Activated naive CD8-positive, alpha-beta T cell treated with anti-CD3 and anti-CD28 coated beads for 36 hours (primary cell): ENCODE measurements at places on chromosomes 2 and 18. TPM values are rescaled to one million over a fixed set of nuclear protein-coding genes. Genes with fewer than 3 reads are reported as not detected.

DNA sequence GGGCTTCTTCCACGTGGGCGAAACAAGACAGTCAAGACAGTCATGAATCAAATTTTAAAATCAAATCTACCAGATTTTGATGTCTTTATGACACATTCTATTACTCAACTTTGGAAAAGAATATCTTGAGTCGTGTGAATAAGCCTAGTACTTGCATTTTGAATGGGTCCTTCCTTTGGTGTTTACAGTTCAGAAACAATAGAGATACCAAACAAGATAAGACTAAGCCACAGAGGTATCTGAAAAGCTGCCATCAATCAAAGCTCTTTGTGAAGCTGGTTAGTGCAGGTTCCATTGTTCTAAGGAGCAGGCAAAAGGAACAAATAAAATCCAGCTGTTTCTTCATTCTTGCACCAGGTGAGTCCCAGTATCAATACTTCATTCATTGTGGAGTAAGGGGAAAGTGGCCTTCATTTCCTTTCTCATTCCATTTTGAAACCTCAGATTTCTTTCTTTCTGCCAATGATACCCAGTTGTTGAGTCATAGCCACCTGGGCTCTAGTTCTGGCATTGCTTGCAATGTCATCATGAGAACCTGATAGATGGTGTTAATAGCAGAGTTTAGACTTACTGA, 151.7 kb upstream of the L3MBTL4 start:
- DNase-seq = no peak

GRCh38 chr18:49481317-49481716, 5.7 kb downstream of the C18orf32 start:
- DNase-seq = no peak

IL36RN gene
- total RNA-seq = not detected

TMEM17 gene
- 0.24 TPM for total RNA-seq

DNA sequence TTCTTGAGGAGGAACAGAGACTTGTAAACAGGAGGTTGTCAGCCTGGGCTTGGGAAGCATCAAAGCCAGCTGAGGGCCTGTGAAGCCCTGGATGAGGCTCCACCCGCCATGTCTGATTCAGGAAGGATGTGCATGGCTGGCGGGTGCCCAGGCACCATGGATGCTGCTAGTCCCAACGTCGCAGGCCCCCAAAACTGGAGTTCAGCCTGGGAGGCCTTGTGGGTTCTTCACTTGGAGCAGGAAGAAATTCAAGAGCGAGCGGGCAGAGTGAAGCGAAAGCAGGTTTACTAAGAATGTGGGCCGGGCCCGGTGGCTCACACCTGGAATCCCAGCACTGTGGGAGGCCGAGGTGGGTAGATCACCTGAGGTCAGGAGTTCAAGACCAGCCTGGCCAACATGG, 12.1 kb upstream of the PXDN start:
- no peak for DNase-seq

DNA sequence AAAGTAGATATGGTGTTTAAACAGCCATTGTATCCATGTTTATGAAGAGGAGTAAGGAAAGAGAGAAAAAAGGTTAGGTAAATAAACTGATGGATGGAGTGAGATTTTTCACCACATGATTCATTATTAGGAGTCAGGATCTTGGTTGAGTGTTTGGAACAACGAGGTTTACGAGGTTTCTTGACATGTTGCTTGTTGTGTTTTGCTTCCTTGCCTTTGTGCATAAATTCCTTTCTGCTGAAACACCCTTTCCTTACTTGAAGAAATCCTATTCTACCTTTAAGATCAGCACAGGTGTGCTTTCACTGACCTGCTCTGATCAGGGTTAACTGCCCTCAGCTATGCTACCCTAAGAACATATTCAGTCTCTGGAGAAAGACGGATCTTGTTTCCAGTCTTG, 66.6 kb downstream of the EFEMP1 start:
- DNase-seq = no peak

DNA sequence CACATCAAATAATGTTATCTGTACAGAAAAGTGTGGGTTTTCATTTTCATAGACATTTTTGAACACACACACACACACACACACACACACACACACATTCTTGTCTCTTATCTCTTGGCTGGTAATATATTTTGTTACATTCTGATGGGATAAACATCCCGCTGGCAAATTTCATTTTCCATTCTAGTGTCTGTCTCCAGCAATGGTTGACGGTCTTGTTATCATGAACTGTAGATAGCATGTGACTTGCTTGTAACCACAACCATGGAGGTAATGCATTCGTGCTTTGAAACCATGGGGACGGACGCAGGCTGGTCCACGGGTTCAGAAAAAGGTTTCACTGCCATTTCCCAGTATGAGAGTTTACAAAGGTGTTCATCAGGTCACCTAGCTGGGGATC, 156.4 kb downstream of the PPP1R1C start:
- no peak for DNase-seq

CAVIN2 gene
- not detected for total RNA-seq

- no peak for DNase-seq
Measured at GRCh38 chr18:75133721-75134610, 75.0 kb downstream of the PTGR3 start.

DNA sequence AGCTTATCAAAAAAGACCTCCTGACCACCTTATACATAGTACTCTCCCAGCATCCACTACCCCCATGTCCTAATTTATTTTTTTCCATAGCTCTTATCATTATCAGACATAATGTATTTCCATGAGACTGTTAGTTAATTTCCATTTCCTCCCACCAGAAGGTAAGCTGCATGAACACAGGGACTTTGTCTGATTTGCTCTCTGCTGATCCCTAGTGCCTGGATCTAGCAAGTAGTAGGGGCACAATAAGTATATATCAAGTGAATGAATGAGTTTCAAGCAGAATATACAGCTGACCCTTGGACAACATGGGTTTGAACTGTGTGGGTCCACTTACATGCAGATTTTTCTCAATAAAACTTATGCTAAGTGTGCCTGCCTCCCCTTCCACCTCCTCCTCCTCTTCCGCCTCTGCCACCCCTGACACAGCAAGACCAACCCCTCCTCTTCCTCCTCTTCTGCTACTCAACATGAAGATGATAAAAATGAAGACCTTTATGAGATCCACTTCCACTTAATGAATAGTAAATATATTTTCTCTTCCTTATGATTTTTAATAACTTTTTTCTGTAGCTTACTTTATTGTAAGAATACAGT, 53.8 kb downstream of the CTAGE1 start:
- DNase-seq = no peak

LRRC30 gene
- not detected for total RNA-seq

ITGA4 gene
- 74.8 TPM for total RNA-seq

- no peak for DNase-seq
Measured at GRCh38 chr18:57954935-57955334, 89.1 kb upstream of the NEDD4L start.

DNA sequence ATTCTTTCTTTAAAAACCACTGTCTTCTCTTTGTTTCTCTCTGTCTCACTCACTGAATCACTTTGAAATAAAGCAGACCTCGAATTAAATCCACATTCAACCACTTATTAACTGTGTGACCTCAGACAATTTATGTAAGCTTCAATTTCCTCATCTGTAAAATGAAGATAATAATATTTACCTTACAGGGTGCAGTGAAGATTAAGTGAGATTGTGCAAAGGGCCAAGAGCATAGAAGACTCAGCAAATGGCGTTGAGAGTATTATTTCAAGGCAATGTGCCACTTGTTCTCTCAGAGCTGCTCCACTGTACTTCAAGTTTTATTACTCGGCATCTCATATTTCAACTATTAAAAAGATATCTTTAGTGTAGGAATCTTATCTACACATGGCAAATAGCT, 454.2 kb upstream of the HNRNPA3 start:
- no peak for DNase-seq

- DNase-seq = no peak
Measured at GRCh38 chr18:54947091-54947490, 12.2 kb downstream of the CCDC68 start.

NR4A2 gene
- 47.7 TPM for total RNA-seq

DNA sequence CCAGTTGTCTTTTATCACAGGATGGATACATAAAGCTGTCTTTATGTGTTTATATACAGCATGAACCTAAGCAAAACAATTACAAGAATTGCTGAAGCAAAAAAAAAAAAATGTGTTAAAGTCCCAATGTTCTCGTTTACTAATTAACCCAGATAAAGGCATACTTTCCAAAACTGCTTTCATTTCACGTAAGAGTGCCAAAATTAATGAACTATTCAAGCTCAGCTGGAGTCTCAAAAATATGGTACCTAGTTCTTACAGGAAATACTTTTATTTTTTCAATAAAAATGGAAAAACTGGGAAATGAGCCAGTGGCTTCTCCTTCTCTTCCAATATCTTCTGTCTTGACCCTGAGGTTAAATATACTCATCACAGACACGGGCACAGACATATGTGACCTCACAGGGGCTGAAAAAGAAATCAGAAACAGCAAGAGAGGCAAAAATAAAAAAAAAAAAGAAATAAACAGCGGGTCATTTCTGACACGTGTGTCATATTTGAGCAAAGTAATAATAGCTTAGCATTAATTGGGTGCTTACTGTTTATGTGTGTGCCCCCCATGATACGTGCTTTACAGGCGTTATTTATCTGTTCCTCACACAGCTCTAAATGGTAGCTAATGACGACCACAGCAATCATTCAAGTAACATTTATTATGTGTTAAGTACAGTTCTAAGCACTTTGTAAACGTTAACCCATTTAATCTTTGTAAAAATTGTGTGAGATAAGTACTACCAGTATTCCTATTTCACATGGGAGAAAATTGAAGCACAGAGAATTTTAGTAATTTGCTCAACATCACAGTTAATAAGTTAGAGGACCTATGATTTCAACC, 158.0 kb upstream of the MMADHC start:
- no peak for DNase-seq

- DNase-seq = no peak
Measured at GRCh38 chr18:62609764-62610163, 86.9 kb downstream of the ZCCHC2 start.
